Common myeloid progenitor, CD34-positive (primary cell): ENCODE measurements at places on chromosomes 7 and 10.
A peak's percentile ranks its signal among the peaks of the same experiment; 100 is the strongest.

GRCh38 chr10:23975431-23975830 is 233.5 kb upstream of the KIAA1217 start:
- H3K27me3 ChIP-seq, result no peaks in the 10 kb centered on the region
- H3K36me3 ChIP-seq, result no peaks in the 10 kb centered on the region
- no peak overlapping the region for H3K27ac ChIP-seq
- no peak for DNase-seq
- no peaks in the 10 kb centered on the region for H3K4me1 ChIP-seq
- no peak overlapping the region for H3K4me3 ChIP-seq

DNA sequence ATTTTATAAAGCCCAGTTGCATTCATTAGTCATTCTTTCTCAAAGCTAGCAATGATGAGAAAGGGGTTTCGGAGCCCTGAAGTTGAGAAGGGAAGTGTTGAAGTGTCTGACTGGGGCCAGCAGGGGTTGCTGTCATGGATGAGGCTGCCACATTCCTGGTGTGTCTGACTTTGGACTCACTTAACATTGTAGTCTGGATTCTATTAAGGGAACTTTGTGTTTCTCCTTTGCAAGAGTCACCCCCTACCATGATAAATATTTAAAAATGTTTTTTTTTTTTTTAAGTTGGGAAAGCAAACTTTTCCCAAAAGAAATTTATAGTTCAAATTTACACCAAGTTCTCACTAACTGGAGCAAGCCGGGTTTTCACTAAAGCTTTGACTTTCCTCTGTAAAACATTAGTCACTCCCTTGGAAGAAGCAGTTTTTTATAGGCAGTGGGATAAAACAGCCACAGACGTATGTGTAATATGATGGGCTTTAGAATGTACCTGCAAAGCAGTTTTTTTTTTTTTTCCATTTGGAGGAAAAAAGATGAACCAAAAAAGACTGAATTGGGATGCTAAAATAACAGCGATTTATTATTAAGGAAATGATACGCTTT is 243.6 kb downstream of the TWIST1 start:
- H3K4me1 ChIP-seq, result no peaks in the 10 kb centered on the region
- H3K27me3 ChIP-seq, result no peaks in the 10 kb centered on the region
- no peak for DNase-seq
- H3K36me3 ChIP-seq, result no peaks in the 10 kb centered on the region

DNA sequence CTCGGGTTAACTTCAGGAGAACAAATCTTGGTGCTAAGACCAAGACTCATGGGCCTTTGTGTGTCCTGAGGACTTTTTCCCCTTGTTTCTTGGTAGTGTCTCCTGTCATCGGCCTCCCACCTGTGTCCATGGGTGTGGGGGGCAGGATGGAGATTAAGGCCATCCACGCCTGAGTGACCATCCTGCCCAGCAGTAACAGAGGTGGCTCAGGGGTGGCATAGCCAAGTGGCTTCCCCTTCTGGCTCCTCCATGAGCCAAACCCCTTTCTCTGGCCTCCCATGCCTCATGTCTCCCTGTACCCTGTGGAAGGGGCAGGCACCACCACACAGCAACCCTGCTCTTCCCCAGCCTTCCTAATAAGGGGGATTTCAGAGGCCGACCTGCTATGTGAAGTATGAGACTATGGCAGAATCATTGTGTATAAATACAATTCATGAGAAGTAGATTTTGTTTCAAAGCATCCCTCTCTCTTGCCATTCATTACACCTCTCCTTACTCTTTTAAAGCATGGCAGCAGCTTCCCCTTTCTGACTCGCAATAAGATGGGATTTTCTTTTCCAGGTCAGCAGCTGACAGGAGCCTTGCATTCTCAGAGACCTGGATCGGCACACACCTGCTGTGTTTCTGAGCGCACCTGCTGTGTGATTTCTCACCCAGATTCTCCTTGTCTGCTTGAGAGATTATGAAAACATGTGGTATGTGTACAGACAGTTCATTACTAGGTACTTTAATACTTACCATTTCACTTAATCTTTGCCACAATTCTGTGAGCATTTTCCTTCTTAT is 102.5 kb downstream of the XPNPEP1 start:
- H3K4me3 ChIP-seq, result no peak overlapping the region
- no peak for DNase-seq
- no peak overlapping the region for H3K27ac ChIP-seq
- no peaks in the 10 kb centered on the region for H3K36me3 ChIP-seq
- no peaks in the 10 kb centered on the region for H3K27me3 ChIP-seq
- no peaks in the 10 kb centered on the region for H3K4me1 ChIP-seq

- DNase-seq, result no peak
- no peaks in the 10 kb centered on the region for H3K36me3 ChIP-seq
- H3K27me3 ChIP-seq, result no peaks in the 10 kb centered on the region
- no peaks in the 10 kb centered on the region for H3K4me1 ChIP-seq
Measured at GRCh38 chr10:82925547-82925946, 1050.6 kb downstream of the NRG3 start.

DNA sequence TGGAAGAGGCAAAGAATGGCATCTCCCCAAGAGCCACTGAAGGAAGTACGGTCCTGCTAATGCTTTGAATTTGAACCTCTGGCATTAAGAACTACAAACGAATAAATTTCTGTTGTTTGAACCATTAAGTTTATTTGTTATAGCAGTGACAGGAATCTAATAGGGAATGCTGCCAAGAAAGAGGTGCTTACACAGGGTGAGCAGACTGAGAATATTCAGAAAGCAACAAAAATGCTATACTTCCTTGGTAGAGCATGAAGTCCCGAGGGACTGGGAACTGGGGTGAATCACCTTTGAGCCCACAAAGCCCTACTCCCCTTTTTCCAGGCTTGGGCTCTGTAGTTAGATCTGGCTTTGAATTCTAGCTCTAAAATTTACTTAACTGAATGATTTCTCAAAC is 45.0 kb downstream of the PANK1 start:
- no peaks in the 10 kb centered on the region for H3K4me1 ChIP-seq
- no peak overlapping the region for H3K4me3 ChIP-seq
- H3K36me3 ChIP-seq, result peaks cover 16% of the 10 kb centered on the region

GRCh38 chr10:128468462-128468861 is 342.2 kb upstream of the MKI67 start:
- peaks cover 17% of the 10 kb centered on the region for H3K27me3 ChIP-seq
- DNase-seq, result no peak
- H3K36me3 ChIP-seq, result no peaks in the 10 kb centered on the region
- no peak overlapping the region for H3K4me3 ChIP-seq
- no peaks in the 10 kb centered on the region for H3K4me1 ChIP-seq
- H3K27ac ChIP-seq, result no peak overlapping the region

- H3K4me3 ChIP-seq, result no peak overlapping the region
- H3K27ac ChIP-seq, result no peak overlapping the region
- no peaks in the 10 kb centered on the region for H3K36me3 ChIP-seq
- H3K4me1 ChIP-seq, result peaks cover 27% of the 10 kb centered on the region
- no peaks in the 10 kb centered on the region for H3K27me3 ChIP-seq
- peak; percentile 89 for DNase-seq
Measured at GRCh38 chr7:117134889-117135552, 181.7 kb downstream of the ST7 start.

GRCh38 chr7:138848056-138848980 is 50.3 kb upstream of the ATP6V0A4 start:
- H3K36me3 ChIP-seq, result peaks cover 5% of the 10 kb centered on the region
- H3K4me3 ChIP-seq, result no peak overlapping the region
- H3K4me1 ChIP-seq, result no peaks in the 10 kb centered on the region

GRCh38 chr7:42745357-42746059 is 166.4 kb downstream of the C7orf25 start:
- no peak overlapping the region for H3K4me3 ChIP-seq
- H3K27ac ChIP-seq, result no peak overlapping the region
- no peaks in the 10 kb centered on the region for H3K27me3 ChIP-seq
- DNase-seq, result peak; percentile 18

DNA sequence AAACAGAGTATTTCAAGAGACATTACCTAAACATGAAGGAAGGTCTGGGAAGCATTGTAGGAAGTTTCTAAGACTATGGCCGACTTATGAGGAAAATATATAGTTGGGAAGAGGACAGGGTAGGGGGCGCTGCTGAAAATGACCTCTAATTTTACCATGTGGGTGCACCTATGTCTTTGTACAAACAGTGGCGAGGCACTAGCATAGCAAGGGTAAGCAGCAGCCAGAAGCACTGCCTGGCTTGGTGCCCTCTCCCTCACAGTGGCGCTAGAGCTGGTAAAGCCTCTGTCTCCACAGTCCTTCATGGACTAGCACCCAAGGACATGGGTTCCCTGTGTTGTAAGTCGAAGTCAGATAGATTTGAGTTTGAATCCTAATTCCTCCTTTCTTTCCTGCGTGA is 461.2 kb downstream of the INHBA start:
- H3K27me3 ChIP-seq, result no peaks in the 10 kb centered on the region
- no peak overlapping the region for H3K27ac ChIP-seq
- DNase-seq, result no peak
- no peaks in the 10 kb centered on the region for H3K36me3 ChIP-seq
- no peak overlapping the region for H3K4me3 ChIP-seq
